Fibroblast of skin of right quadriceps (primary cell): ENCODE measurements at places on chromosomes 12 and 14.
A peak's percentile ranks its signal among the peaks of the same experiment; 100 is the strongest.

- DNase-seq: no peak
These were observed 112.7 kb downstream of the NT5DC3 start for GRCh38 chr12:103728323-103728722.

GRCh38 chr12:70353780-70354660 is 12.1 kb upstream of the KCNMB4 start:
- no peak for DNase-seq

DNA sequence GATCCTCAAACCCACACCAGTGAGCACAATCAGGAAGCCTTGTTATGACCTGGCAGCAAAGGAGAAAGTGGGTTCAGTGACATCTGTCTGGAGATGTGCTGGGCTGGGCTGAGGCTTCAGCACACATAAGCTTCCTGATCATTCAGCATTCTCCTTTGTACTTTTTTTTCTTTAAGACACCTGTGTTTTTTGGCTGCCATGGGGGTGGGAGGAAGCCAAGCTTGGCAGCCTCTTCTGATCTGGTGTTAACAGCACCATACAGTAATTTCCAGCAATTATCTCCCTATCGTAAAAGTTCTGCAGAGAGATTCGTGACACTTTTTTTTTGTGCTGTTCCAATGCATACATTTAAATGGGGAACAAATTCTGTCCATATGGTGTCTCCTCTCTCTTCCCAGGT is 38.9 kb upstream of the RASSF3 start:
- DNase-seq: no peak

DNA sequence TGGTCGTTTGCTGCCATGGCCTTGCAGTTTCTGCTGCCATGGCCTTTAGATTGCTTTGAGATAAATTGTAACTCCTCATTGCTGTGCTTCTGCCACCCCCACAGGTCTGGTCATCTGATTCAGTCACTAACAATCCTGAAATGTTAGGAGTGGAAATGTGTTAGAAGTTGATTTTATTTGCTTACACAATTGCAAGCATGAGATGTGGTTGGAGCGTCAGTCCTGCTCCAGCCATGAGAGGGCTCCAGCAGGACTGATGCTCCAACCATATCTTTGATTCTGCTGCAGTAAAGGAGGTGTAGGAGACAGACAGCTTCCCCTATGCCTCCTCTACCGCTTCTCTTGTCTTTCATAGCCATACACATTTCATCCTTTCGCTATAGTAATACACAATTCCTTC is 226.8 kb upstream of the RGS6 start:
- peak; percentile 23 for DNase-seq

DNA sequence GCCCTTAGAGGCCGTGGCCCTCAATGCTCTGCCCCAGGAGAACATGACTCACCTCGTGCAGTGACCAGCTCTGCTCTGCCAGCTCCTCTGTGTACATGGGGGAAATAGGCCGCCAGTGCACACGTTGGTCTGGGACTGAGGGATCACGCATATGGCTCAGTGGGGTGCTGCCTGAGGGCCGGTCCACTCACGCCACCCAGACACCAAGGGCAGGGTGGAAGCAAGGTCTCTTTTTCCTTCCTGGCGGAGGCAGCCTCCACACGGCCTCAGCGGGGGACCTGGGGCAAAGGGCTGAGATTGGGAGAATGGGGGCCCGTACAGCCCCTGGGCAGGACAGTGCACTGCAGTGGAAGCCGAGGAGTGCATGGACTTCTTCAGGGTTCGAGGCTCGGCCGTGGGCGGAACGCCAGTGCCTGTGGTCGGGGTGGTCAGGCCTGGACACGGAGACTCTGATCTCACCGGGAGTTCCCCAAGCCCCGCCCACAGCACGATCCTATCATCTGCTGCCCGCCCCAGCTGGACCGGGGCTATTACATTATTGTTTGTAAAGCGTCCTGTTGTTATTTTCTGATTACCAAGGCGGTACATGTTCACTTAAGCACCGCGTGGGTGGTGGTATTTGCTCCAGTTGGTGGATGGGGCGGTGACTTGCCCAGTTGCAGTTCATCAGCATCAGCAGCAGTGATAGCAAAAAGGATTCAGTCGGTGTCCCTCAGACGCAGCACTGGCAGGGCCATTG is 38.8 kb upstream of the TDRD9 start:
- DNase-seq: no peak
